ENCODE measurements at places on chromosomes 4 and X.

- no peak for DNase-seq
Measured at GRCh38 chr4:107261241-107261874, 225.2 kb upstream of the DKK2 start.

DNA sequence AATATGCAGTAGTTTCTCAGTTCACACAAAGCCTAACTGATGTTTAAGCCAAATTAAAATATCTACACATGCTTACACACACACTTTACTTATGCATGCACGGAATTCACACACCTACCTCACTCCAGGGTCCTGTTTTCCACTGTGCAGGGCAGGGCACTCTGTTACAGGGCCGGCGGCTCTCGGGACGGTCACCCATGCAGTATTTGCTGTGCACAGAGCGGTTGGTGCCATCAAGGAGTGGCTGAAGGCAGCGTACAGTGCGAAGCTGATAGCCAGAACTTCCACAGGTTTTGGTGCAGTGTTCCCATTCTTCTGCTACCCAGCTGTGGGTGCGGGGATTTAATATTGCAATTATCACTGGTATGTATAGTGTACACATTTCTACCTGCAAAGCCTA is 258.9 kb downstream of the NPFFR2 start:
- no peak for DNase-seq

- DNase-seq: no peak
Measured at GRCh38 chrX:129642641-129643040, 12.1 kb downstream of the APLN start.

DNA sequence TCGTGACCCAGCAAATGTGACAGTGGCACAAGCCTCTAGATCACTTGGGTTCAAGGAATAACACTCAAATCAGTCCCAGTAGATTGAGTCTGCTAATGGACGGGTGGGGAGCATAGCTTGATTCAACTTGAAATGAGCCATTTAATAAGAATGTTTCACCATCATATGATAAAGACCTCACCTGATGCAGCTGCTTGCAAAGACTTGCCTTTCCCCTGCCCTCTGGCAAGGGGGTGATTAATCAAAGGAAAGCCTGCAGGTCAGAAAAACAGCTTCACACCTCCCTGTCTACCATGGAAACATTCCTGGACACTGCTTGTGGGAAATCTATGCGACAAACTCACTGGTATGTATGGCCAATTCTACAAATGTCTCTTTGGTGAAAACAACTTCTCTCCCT is 54.5 kb downstream of the CD99L2 start:
- no peak for DNase-seq

DNA sequence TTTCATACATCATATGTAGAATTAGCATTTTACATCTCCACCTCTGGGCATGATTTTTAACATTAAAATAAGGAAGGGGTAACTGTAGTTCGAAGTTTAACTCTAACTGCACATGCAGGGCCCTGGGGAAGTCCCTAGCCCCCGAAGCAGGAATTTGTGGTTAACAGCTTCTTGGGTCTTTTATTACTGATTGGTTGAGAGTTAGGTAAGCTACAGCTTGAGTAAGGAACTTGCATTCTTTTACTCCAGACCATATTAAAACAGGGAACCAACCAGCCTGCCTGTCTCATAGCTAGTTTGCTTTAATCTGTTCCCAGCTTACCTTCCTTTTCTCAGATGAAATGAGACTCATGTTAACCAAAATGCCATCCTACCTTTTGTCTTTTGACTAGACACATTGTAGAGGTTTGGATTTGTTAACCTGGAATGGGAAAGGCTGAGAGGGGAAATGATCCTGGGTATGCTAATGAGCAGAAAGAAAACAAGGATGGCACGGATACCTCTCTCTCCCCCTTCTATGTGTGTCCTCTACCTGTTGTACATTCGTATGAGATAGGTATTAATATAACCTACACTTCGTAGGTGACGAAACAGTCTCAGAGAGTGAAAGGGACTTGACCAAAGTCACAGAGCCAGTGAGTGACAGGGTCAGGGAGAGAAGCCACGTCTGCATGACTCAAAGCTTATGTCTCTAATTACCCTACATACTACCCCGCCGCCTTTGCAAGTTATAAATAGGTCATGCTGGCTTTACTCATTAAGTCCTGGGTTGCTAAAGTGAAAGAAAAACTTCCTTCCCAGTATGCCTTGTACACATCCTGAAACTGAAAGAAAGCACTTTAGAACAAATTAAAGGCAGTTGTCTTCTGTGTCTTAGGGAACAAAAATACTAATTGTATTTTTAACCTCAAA is 119.5 kb upstream of the AFF2 start:
- no peak for DNase-seq

GRCh38 chr4:8274765-8275547 is 5.4 kb downstream of the HTRA3 start:
- DNase-seq: no peak

- DNase-seq: no peak
Measured at GRCh38 chr4:41022116-41022515, 192.2 kb downstream of the APBB2 start.

DNA sequence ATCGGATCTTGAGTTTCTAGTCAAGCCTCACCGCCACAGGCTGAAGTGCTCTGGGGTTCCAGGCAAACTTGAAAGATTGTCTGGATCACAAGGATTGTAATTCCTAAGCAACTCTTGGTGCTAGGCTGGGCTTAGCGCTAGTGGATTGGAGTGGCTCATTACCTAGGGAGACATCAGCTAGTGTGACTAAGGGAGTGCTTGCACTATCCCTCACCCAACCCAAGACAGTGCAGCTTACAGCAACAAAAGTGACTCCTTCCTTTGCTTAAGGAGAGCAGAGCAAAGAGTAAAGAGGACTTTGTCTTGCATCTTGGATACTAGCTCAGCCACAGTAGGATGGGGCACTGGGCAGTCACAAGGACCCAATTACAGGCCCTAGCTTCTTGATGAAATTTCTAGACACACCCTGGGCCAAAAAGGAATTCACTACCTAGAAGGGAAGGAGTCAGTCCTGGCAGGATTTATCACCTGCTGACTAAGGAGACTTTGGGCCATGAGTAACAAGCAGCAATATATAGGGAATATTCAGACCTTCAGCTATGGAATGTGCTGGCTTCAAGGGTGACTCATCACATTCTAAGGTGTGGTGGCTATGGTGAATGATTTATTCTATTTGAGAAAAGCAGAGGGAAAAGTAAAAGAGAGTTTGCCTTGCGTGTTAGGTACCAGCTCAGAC is 1212.4 kb downstream of the PCDH18 start:
- DNase-seq: no peak

DNA sequence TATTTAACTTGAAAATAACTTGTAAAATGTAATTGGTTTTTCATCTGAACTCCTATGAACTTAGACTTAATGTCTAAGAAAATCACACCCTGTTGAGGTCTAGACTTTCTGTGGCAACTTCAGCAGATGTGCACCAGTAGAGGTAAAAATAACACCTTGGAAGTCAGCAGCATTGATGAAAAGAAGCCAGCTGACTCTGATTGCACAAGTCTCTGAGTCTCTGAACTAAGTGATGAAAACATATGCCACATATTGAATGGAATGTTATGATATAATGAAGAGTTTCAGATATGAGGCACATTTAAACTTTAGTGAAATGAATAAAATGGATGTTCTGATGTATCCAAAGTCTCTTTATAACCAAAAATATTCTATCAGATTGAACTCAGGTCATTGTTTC is 155.4 kb downstream of the GPM6A start:
- no peak for DNase-seq

DNA sequence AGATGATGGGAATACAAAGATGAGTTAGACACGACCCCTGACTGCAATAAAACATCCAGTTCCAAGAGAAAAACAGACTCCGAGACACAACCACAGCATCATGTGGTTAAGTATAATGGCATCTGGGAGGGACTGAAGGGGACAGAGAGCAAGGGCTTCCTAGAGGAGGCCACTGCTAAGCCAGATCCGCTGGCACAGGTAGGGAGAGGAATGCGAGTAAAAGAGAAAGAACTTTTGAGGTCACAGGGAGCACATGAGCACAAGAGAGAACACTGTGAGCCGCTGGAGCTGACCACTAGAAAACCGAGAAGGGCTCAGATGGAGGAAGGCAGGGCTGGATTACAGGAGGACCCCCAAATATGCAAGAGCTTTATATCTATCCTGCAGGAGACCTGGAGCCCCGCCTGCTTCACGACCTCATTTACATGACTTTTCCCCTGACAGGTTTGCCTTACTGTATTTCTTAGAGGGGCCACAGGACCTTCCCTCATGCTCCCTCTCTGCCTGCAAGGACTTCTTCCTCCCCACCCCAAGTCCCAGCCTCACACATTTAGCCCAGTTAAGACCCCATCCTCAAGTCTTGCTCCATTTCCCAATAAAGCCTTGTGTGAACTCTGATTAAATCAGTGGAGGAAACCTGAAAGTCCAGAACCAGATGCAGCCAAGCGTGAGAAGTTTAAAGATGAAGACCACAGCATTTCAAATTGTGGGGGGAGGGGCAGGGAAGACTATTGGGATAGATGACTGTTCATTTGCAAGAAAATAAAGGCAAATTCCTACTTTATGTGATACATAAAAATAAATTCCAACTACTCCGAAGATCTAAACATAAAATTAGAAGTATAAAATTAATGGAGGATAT is 29.6 kb downstream of the MFAP3L start:
- DNase-seq: no peak

GRCh38 chr4:170423137-170423536 is 333.4 kb upstream of the AADAT start:
- no peak for DNase-seq

GRCh38 chrX:28756647-28757046 is 169.4 kb downstream of the IL1RAPL1 start:
- no peak for DNase-seq

GRCh38 chrX:19017271-19017670 is 33.4 kb upstream of the PHKA2 start:
- DNase-seq: no peak

DNA sequence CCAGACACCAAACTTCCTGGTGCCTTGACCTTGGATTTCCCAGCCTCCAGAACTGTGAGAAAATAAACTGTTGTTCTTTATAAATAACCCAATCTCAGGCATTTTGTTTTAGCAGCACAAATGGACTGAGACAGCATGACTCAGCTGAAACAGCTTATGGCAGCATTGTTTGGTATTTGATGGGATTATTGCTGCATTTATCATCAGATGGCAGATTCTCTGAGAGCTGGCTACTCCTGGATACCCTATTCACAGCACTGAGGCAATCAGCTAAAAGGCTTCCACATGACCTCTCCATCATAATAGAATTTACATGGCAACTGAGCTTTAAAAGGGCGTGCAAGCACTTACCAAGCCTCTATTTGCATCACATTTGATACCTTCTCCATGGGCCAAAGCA is 623.1 kb upstream of the CPEB2 start:
- no peak for DNase-seq

- DNase-seq: no peak
Measured at GRCh38 chr4:26255989-26256388, 64.8 kb upstream of the RBPJ start.

DNA sequence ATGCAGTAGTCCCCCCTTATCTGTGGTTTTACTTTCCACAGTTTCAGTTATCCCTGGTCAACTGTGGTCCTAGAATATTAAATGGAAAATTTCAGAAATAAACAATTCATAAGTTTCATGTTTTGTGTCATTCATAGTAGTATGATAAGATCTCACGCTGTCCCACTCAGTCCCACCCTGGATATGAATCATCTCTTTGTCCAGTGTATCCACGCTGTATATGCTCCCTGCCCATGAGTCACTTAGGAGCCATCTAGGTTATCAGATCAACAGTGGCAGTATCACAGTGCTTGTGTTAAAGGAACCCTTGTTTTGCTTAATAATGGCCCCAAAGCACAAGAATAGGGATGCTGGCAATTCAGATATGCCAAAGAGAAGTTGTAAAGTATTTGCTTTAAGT is 16.2 kb upstream of the SYTL4 start:
- DNase-seq: no peak

- no peak for DNase-seq
Measured at GRCh38 chrX:119763836-119764387, 5.5 kb downstream of the SOWAHD start.

DNA sequence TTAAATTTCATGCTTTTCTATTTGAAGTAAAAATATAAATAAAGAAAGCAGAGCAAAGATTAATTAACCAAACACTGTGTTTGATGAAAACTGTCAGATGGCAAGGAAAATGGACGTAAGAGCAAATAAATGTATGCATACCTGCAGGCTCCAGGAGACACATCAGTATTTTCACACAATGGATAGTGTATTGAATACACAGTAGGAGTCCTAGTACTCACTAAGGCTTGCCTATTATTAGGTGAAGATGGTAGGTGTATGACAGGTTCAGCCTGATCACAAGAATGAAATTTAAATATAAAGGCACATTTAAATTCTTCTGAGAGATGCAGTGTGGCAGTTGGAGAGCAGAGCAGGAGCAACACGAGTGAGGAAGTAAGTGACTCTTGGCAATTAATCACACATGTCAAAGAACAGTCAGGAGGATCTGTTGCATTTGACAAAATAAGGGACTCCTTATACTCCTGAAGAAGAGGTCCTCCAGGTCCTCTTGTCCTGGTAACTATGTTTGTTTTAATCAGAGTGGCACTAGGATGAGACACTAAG is 106.0 kb upstream of the NDST4 start:
- DNase-seq: no peak

DNA sequence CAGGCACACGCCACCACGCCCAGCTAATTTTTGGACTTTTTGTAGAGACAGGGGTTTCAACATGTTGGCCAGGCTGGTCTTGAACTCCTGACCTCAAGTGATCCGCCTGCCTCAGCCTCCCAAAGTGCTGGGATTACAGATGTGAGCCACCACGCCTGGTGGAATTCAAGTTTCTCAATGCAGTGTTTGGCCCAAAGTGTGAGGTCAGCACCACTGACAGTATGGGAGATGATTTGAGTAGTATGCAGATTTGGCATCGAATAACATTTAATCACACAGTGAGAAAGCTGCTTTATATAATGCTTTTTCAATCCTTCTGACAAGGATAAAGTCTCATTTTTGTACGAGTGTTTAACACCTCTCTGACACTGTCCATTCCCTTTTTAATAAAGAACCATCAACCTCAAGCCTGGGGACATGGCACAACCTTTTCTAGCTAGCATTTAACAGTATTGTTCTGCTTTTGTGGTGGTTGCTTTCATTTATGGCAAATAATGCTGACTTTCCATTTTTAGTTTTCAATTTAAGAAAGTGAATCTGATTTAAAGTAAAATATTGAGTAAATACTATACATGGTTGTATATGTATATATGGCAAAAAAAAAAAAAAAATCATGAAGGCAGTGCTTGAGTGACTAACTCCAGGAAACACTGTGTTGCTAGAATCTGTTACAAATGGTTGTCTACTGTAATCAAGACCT is 4.3 kb upstream of the NSUN7 start:
- DNase-seq: no peak
